ENCODE measurements at places on chromosomes 6 and 20. TPM values are rescaled to one million over a fixed set of nuclear protein-coding genes. Genes with fewer than 3 reads are reported as not detected.

The EDN3 gene
- total RNA-seq: not detected

The RWDD2A gene
- total RNA-seq: 4.8 TPM

The SPTLC3 gene
- total RNA-seq: 9.0 TPM

The SMAP1 gene
- 24.8 TPM for total RNA-seq
